H1 (cell line): ENCODE measurements at places on chromosomes 13 and 19. TPM values are rescaled to one million over a fixed set of nuclear protein-coding genes. Genes with fewer than 3 reads are reported as not detected.

GRCh38 chr19:543910-544608, at the start of gene GZMM:
Gene GZMM, plus strand, starts transcription at chr19:544053. Its CDS starts 19 bp downstream, at chr19:544072.
- H3K27ac ChIP-seq = no peak within 1 kb of the TSS
- H3K4me3 ChIP-seq = no peak within 1 kb of the TSS
- H3K27me3 ChIP-seq = no peaks in the 10 kb centered on the region
- H3K36me3 ChIP-seq = peaks cover 2% of the 10 kb centered on the region; the same call in 1 of the 2 replicates
- no peak for DNase-seq

Gene ZNF208
- total RNA-seq = not detected in 2 replicates

DNA sequence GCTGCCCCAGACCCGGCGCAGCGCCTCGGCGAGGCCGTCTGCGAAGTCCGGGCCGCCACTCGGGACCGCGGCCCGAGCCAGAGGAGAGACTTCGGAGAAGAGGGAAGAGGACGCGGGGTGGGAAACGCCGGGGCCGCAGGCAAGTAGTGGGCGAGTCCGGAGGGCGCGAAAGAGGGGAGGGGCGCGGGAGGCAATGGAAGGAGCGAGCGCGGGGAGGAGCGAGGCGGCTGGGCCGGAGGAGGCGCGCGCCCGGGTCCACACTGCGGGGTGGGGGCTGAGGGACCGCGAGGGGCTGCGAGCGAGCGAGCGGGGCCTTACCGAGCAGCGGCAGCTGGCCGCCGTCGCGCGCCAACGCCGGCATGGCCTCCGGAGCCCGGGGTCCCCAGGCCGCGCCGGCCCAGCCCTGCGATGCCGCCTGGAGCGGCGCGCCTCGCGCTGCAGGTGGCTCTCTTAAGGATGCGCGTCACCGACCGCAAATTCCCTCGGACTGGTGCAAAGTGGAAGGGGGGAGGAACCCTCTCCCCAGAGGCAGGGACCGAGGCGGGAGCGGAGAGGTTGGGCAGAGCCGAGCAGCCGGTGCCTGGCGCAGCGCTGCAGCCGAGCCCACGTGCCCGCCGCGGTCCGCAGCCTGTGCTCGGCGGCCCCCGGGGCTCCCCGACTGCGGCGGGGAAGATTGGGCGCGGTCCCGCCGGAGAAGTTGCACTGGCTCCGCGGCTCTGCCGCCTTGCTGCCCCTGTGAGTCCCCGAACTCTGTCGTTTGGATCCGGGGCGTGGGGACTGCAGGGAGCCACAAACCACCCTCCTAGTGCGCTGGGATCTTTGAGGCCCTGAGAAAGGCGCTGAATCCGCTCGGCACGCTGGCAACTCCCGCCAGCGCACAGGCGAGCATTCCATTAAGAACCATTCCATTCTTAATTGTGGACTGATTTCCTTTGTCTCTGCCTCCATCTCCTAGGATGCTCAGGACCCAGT, at the start of gene FLT3:
Gene FLT3, minus strand, starts transcription at position 427 of the 972 bp plus-strand sequence. Its CDS starts 66 bp downstream, at position 361.
- H3K27ac ChIP-seq = no peak within 1 kb of the TSS
- H3K4me1 ChIP-seq = no peaks in the 10 kb centered on the region
- peaks cover 31% of the 10 kb centered on the region for H3K27me3 ChIP-seq
- no peaks in the 10 kb centered on the region for H3K36me3 ChIP-seq
- DNase-seq = peak; percentile 49
- peak within 1 kb of the TSS; percentile 51 for H3K4me3 ChIP-seq

- no peaks in the 10 kb centered on the region for H3K36me3 ChIP-seq
- H3K27me3 ChIP-seq = no peaks in the 10 kb centered on the region
- no peaks in the 10 kb centered on the region for H3K4me1 ChIP-seq
- no peak overlapping the region for H3K27ac ChIP-seq
- DNase-seq = no peak
These were observed 355.0 kb upstream of the PCDH20 start for GRCh38 chr13:61770681-61771080.

GRCh38 chr13:38656699-38657098, 30.2 kb upstream of the FREM2 start:
- H3K27me3 ChIP-seq = no peaks in the 10 kb centered on the region
- no peak overlapping the region for H3K27ac ChIP-seq
- H3K4me1 ChIP-seq = no peaks in the 10 kb centered on the region
- DNase-seq = no peak
- no peaks in the 10 kb centered on the region for H3K36me3 ChIP-seq

- H3K27ac ChIP-seq = no peak overlapping the region
- no peaks in the 10 kb centered on the region for H3K36me3 ChIP-seq
- no peaks in the 10 kb centered on the region for H3K4me1 ChIP-seq
- H3K27me3 ChIP-seq = no peaks in the 10 kb centered on the region
- no peak overlapping the region for H3K4me3 ChIP-seq
These were observed 389.2 kb downstream of the DIAPH3 start for GRCh38 chr13:59774491-59774971.

Gene ATXN8OS
- not detected in 2 replicates for total RNA-seq

GRCh38 chr13:99323488-99323887, 16.3 kb upstream of the GPR183 start:
- peaks cover 13% of the 10 kb centered on the region for H3K36me3 ChIP-seq
- H3K27me3 ChIP-seq = no peaks in the 10 kb centered on the region
- H3K27ac ChIP-seq = no peak overlapping the region
- no peaks in the 10 kb centered on the region for H3K4me1 ChIP-seq
- no peak for DNase-seq

DNA sequence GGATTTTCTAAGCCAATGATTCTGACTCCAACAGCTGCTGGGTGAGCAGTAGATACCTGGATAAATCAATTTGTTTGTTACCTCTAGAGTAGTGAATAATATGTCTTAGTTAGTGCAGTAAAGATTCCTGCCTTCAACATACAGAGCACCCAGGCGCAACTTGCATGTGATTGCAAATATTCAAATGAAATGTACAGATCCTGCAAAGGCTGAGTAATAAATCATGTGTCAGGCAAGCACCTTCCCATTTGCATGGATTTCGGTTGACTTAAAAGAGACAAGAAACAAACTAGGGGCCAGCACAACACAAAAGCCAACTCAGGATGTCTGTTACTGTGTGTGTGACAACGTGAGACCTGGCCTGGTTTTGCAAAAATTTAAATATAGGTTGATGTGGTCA, 79.7 kb downstream of the TNFSF11 start:
- no peaks in the 10 kb centered on the region for H3K36me3 ChIP-seq
- no peaks in the 10 kb centered on the region for H3K4me1 ChIP-seq
- H3K27ac ChIP-seq = no peak overlapping the region
- no peak overlapping the region for H3K4me3 ChIP-seq

Gene ZNF816
- 12.2 and 13.2 TPM in 2 replicates for total RNA-seq

Gene C19orf85
- total RNA-seq = 3.2 and 3.6 TPM in 2 replicates

Gene CGB5
- 0.63 TPM in 1 of 2 replicates, not detected in the other for total RNA-seq

DNA sequence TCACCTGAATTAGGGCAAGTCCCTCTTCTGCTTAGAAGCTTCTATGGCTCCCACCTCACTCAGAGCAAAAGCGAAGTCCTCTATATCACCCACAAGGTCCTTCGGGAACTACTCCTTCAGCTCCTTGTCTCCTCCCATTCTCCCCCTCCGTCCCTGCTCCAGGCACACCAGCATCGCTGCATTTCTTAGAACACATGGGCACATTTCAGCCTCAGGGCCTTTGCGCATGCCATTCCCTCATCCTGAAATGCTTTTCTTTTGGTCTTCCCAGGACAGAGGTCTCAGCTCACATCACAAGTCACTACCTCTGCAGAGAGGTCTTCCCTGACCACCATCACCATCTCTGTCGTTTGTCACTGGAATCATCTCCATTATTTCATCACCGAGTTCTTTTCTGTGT, 4.0 kb downstream of the S1PR5 start:
- H3K4me3 ChIP-seq = no peak overlapping the region
- H3K27ac ChIP-seq = no peak overlapping the region
- H3K36me3 ChIP-seq = no peaks in the 10 kb centered on the region
- DNase-seq = no peak

- no peak overlapping the region for H3K27ac ChIP-seq
- H3K27me3 ChIP-seq = no peaks in the 10 kb centered on the region
- H3K36me3 ChIP-seq = no peaks in the 10 kb centered on the region
- no peaks in the 10 kb centered on the region; the same call in 1 of the 2 replicates for H3K4me1 ChIP-seq
- DNase-seq = no peak
These were observed 328.2 kb downstream of the HS6ST3 start for GRCh38 chr13:96417939-96418685.

Gene CTXN1
- 58.0 and 64.5 TPM in 2 replicates for total RNA-seq

GRCh38 chr19:688214-688613, 7.0 kb downstream of the PRSS57 start:
- no peak for DNase-seq
- no peak overlapping the region for H3K27ac ChIP-seq
- H3K4me3 ChIP-seq = no peak overlapping the region
- H3K27me3 ChIP-seq = no peaks in the 10 kb centered on the region
- no peaks in the 10 kb centered on the region for H3K4me1 ChIP-seq

- DNase-seq = peak; percentile 77
- H3K27me3 ChIP-seq = peaks cover 10% of the 10 kb centered on the region
- no peaks in the 10 kb centered on the region; the same call in 1 of the 2 replicates for H3K36me3 ChIP-seq
These were observed 441 bp downstream of the INAFM1 start for GRCh38 chr19:47274891-47275761.

GRCh38 chr19:38606131-38606530, 11.6 kb downstream of the MAP4K1 start:
- no peaks in the 10 kb centered on the region for H3K36me3 ChIP-seq
- DNase-seq = no peak
- H3K27me3 ChIP-seq = no peaks in the 10 kb centered on the region
- no peak overlapping the region for H3K4me3 ChIP-seq
- H3K4me1 ChIP-seq = no peaks in the 10 kb centered on the region
- H3K27ac ChIP-seq = no peak overlapping the region

DNA sequence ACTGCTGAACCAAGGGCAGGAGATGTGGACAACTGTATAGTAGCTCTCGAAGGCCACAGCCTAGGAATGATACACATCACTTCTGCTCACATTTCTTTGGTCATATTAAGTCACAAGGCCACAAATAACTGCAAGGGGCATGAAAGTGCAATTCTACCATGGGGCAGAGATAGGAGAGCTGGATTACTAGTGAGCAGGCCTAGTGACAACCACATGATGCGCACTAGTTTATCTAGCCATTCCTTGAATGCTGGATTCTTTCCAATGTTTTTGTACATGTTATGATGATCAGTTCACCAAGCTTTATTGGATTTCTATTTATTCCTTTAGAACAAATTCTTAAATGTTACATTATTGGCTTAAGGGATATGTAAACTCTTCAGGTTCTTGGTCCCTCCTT, 100.7 kb downstream of the MIPEP start:
- no peaks in the 10 kb centered on the region for H3K36me3 ChIP-seq
- no peak for DNase-seq
- H3K4me1 ChIP-seq = peaks cover 3% of the 10 kb centered on the region
- H3K27ac ChIP-seq = no peak overlapping the region
- H3K4me3 ChIP-seq = no peak overlapping the region

DNA sequence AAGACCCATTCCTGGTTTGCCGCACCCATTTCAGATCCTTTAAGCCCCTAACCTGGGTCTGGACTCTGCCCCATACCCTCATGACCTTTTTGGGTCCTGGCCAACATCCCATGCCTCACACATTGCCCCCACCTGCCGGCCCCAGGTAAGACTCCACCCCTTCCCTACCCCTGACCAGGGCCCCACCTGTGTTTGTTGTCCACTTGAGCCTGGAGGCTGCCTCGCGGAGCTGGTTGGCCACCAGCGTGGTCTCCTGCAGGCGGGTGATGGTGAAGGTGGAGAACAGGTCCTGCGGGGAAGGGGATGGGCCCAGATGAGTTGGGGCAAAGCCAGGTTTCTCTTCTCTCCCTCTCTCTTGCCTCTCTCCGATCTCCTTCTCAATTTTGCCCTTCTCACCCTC, 19.5 kb downstream of the MAN2B1 start:
- no peak overlapping the region for H3K4me3 ChIP-seq
- no peak overlapping the region for H3K27ac ChIP-seq
- H3K4me1 ChIP-seq = no peaks in the 10 kb centered on the region
- no peaks in the 10 kb centered on the region for H3K27me3 ChIP-seq
- no peaks in the 10 kb centered on the region for H3K36me3 ChIP-seq

Gene LATS2
- total RNA-seq = 26.2 and 26.5 TPM in 2 replicates

Gene SOHLH2
- total RNA-seq = 9.7 and 10.3 TPM in 2 replicates

Gene ZNF578
- 4.2 TPM in 2 replicates for total RNA-seq

Gene TEX26
- total RNA-seq = not detected in 2 replicates

GRCh38 chr13:80036845-80037504, 304.0 kb downstream of the SPRY2 start:
- H3K36me3 ChIP-seq = no peaks in the 10 kb centered on the region
- no peak overlapping the region for H3K4me3 ChIP-seq
- no peak for DNase-seq
- H3K27ac ChIP-seq = no peak overlapping the region

Gene ELF1
- total RNA-seq = 18.2 and 20.6 TPM in 2 replicates

- H3K36me3 ChIP-seq = no peaks in the 10 kb centered on the region
- H3K27ac ChIP-seq = no peak overlapping the region
- H3K4me1 ChIP-seq = no peaks in the 10 kb centered on the region; the same call in 1 of the 2 replicates
- H3K4me3 ChIP-seq = peak overlapping the region; percentile 75
- no peak for DNase-seq
These were observed 4.9 kb upstream of the ERCC1 start for GRCh38 chr19:45428384-45429231.

- H3K4me1 ChIP-seq = peaks cover 11% of the 10 kb centered on the region
- H3K4me3 ChIP-seq = peak overlapping the region; percentile 55
- H3K36me3 ChIP-seq = no peaks in the 10 kb centered on the region
- peaks cover 54% of the 10 kb centered on the region for H3K27me3 ChIP-seq
- H3K27ac ChIP-seq = no peak overlapping the region
These were observed 4.8 kb downstream of the SLC17A7 start for GRCh38 chr19:49436381-49437017.

Gene SIGLEC8
- total RNA-seq = not detected in 2 replicates

DNA sequence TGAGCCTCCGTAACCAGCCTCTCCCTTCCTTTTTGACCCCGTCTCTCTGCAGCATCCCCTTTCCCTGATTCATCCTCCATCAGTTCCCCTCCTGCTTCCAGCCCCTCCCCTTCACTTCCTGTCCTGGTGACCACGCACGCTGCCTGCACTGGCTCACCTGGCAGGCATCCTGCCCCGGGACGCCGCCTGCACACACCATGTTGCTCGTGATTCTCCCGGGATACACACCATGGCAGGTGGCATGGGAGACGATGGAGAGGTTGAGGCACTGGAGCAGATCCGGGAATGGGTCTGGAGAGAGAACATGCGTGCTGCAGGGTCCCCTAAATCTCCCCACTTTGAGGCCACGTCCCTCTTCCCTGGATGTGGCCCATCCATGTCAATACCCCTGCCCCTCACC, 4.2 kb downstream of the KLK12 start:
- no peak overlapping the region for H3K27ac ChIP-seq
- H3K4me1 ChIP-seq = peaks cover 13% of the 10 kb centered on the region

DNA sequence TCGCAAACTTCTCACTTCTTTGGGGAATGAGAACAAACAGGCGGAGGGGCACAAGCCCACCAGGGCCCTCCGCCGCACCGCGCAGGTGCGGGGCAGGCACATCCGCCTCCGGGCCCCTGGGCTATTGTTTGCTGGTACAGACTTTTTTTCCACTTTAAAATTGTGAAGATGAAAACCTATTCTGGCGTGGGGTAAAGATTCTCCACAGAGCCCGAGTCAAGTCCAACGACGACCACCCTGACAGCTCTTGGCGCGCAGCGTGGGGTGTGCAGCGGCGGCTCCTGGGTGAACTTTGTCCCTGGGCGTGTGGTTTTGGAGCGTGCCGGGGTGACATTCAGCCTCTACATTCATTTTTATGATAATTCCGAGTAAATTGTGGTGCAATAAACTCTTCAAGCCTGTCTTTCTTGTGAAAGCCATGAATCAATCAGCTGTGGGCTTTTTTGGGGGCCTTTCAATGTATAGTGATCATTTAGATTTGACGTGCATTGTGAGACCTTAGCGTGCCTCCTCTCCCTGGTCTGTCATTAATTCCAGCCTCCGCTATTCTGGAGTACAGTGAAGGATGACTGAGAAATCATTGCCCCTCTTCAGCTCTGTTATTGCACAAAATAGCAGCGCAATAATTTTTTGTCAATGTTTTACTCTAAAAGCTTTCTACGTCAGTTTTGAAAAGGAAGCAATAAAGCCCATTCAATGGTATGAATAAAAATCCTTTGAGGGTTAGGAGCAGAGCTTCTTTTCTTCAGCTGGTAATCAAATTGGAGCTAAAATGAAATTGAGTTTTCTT, 90.0 kb downstream of the TEX29 start:
- H3K27ac ChIP-seq = no peak overlapping the region
- no peaks in the 10 kb centered on the region for H3K4me1 ChIP-seq
- no peaks in the 10 kb centered on the region for H3K27me3 ChIP-seq
- H3K4me3 ChIP-seq = no peak overlapping the region
